ENCODE measurements at places on chromosomes 5 and 9.

DNA sequence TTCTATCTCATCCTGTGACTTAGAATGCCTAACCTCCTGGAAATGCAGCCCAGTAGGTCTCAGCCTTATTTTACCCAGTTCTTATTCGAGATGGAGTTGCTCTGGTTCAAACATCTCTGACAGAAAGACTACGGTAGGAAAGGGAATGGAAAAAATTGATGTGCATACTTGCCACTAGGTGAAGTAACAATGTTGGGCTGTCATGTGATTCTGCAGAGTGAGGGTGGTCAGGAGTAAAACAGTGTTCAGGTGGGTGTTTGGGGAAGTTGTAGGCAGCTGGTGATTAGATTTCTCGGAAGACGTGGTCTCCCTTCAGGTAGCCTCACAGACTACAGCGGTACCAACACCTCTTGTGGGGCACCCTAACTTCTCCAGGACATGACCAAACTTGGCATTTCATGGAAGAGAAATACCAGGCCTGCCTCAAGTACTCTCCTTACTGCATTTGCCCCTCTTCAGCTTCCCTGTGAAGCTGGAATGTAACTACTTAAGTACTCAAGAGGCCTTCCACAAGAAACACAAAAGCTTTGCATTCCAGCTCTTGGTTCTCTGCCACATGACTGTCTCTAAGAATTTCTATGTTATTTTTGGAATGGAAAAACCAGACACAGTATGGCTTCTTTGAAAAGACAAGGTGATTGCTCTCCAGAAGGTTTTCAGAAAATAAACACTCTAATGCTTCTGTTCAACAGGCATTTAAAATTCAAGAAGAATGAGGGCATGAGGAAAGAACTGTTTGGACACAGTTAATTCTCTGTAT is 17.4 kb upstream of the ENTREP1 start:
- no peak for DNase-seq

DNA sequence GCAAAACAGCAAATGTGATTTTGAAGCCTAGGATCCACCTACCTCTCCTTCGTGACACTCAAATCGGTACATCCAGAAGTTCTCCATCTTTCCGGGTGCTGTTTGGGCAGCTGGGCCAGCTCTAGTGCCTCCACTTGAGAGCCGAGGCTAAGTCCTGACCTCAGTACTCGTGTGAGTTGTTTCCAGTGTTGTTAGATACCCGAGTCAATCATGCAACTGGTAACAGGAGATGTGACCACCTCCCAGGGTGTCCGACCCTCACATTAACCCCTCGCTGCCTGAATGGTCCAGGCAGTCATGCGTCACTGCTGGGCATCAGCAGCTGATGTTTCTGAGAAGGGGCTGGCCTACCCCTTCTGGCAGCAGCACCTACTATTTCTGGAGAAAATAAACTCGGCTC is 170.3 kb downstream of the ENTREP1 start:
- DNase-seq: no peak

- DNase-seq: no peak
These were observed 10.8 kb downstream of the DMRTA1 start for GRCh38 chr9:22457448-22457847.

GRCh38 chr5:89349246-89349980 is 466.4 kb upstream of the MEF2C start:
- DNase-seq: no peak

DNA sequence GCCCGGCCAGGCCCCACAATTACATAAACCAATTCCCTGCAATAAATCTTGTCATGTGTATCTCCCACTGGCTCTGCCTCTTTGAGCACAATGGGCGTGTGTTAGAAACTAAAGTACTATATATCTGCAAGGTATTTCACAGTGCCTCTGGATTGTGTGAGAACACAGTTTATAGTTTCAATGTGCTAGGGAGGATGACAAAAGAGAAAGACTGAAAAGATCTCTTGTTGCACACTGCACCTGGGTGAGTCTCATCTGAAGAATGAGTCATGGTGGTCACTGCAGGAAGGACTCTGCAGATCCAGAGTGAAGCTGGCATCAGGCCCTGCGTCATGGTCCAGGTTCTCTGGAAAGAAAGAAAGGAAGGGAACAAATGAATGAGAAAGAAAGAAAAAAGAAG is 20.7 kb upstream of the CTSV start:
- DNase-seq: no peak

GRCh38 chr5:23484096-23484495 is 23.3 kb upstream of the PRDM9 start:
- DNase-seq: no peak

Measured in activated T-helper 1 cell treated with anti-CD3 and anti-CD28 coated beads, Interleukin-12 subunit alpha, Interleukin-12 subunit beta, Interleukin-2, Interleukin-4 antibody, amounts not matched to agents 30 ng/mL and 10 ng/mL and 1 ng/mL, durations not matched to agents 14 hours and 24 hours and 36 hours (primary cell).